ENCODE measurements at places on chromosomes 1 and 21.

DNA sequence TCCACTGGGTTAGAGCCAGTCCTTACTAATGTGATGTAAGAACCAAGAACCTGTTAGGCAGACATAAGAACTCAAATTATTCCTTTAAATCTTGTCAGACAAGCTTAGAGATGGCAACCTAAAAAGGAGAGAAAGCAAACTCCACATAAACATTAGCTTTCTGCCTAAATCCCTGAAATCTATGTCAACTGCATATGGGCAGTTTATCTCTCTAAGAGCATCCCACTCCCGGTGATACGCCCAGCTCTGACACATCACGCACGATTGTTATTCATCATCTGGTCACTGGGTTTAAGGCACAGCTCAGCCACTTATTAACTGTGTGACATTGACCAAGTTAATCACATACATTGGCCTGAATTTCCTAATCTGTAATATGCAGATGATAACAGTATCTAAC is 323.7 kb downstream of the HHIPL2 start:
- no peak for DNase-seq

GRCh38 chr1:28129150-28129549 is 40.7 kb upstream of the EYA3 start:
- DNase-seq, result no peak

DNA sequence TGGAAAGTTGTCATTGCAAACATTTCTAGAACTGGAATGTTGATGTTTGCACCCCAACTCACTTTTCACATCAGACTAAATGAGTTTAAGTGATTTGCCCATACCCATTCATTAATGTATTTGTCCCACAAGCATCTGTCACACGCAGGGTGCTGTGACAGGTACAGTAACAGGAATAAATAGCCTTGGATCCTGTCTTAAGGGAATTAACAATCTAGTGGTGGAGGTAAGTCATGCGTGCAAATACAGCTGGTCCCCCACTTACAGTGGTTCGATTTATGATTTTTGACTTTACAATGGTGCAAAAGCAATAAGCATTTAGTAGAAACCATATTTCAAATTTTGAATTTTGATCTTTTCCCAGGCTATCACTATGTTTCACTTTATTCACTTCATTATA is 17.5 kb upstream of the PRDM2 start:
- no peak for DNase-seq

DNA sequence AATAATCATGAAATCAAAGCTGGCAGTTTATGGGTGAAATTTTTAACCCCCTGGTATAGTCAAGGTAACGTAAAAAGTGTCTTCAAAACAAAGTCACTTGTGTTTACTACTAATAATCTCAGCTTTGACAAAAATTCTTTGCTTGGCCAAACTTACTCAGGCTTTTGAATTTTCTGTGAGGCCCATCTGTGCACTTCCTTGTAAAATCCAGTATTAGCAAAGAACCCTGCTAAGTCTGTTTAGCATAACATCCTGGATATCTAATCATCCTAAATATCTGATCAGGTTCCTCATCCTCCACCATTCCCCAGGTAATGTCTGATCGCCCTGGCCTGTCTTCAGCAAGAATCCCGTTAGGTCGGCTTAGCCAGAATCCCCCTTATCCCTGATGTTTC is 3.0 kb downstream of the LYST start:
- DNase-seq, result no peak

DNA sequence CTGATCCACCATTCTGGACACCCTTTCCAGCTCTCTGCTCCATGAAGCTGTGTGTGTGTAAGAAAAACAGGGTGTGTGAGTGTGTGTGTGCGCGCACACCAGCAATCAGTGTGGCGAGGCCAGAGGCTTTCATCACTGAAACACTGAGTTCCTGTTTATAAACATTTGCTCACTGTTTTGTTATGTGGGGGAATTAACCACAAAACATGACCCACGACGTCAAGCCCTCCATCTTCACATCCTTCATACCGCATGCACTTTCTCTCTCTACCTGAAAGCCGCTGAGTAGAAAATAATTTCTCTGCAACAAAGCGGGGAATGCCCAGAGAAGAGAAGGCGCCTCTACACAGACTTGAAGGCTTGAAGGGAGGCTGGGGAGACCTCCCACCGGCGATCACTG is 148.9 kb upstream of the IRF2BP2 start:
- DNase-seq, result no peak

DNA sequence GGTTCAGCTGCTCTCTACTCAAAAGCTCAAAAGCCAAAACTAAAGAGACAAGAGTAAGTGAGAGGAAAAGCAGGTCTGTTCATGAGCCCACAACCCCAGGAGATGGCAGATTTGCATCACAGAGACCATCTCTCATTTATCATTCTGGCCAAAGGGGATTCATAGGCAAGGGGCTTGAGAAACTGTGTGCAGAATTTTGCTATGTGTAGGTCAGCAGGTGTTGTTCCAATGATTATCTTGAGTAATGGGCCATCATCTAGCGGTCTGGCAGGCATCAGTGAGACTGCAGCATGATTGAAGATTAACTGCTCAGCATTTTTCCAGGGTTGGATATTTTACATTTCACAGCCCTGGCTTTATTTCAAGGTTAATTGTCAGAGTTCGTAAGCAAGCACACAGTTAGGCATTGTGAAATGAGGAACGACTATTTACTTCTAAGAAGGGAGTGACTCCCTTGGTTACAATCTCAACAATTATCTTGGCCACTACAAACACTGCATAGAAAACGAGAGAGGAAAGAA is 1204.6 kb upstream of the TMPRSS15 start:
- peak; percentile 6 for DNase-seq

DNA sequence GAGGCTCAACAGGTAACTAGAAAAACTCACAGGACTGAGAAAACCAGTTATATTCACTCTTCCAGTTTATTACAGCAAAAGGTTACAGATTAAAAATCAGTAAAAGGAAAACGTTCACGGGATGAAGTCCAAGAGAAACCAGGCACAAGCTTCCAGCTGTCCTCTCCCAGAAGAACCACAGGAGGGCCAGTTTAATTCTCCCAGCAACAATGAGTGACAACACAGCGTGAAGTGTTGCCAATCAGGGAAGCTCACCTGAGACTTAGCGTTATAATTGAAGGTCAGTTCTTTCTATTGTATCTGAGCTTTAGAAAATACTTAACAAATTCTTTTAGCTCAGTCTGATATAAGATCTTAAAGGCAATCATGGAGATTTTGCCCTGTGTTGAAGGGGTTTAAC is 65.2 kb upstream of the TNR start:
- DNase-seq, result no peak

DNA sequence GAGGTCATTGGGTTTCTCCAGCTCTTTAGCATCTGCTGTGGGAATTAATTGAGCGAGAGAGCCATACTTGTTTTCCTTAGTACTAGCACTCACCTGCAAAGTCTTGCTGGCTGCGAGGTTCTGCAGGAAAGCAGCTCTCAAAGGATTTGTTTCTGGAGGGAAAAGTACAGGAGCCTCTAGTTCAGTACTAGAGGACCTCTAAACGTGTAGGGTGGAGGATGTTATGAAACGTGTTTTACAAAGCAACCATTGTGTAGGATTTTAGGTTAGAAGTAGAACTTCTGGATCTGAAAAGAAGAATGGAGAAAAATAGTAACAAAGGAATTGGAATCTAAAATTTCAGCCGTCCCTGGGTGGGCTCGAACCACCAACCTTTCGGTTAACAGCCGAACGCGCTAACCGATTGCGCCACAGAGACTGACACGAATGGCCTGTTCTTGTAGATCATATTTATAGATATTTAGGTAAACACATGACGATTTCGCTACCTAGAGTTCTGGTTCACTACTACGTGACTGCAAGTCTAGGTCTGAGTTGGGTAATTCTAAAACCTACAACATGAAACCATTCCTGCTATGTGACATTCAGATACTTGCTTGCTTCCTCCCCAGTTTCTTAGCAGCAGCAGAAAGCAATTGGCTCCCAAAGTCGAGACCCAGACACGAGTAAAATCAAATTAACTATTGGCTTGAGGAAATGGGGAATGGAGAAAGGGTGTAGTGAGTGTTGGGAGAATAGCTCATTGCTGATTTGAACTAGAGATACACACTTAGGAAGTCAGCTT is 60.2 kb upstream of the CFAP126 start:
- no peak for DNase-seq

- DNase-seq, result no peak
Measured at GRCh38 chr1:3444298-3444697, 10.2 kb upstream of the ARHGEF16 start.

DNA sequence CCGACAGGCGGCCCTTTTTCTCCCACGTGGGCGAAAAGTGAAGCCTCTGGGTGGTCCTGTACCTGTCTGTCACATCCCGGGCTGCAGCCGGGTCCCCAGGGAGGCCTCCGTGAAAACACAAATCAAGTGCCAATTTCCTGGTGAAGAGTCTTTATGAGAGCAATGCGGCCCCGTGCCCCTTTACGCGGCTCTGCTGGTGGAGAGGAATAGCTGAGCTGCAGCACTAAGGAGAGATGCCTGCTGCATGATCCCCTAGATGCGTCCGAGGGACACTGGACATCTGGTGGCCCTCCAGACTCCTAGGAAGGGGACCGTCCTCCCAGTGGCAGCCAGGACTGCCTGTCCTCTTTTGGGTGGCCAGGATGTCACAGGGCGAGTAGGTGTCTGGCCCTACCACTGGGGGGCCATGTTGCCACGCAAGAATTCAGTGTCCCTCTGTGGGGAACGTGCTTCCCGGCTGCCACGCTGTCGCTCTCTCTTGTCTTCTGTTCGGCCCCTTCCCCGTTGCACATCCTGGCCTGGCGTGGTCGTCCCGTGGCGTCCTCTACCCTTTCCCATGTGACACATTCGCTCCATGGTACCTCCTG is 38.7 kb downstream of the COL18A1 start:
- DNase-seq, result no peak

GRCh38 chr1:187409341-187409740 is 580.6 kb downstream of the PLA2G4A start:
- DNase-seq, result no peak

- no peak for DNase-seq
Measured at GRCh38 chr21:30336596-30336995, 898 bp downstream of the KRTAP27-1 start.

- DNase-seq, result no peak
Measured at GRCh38 chr1:116431870-116432500, 58.9 kb downstream of the ATP1A1 start.

- DNase-seq, result no peak
Measured at GRCh38 chr1:84946631-84947030, 50.3 kb downstream of the MCOLN2 start.

DNA sequence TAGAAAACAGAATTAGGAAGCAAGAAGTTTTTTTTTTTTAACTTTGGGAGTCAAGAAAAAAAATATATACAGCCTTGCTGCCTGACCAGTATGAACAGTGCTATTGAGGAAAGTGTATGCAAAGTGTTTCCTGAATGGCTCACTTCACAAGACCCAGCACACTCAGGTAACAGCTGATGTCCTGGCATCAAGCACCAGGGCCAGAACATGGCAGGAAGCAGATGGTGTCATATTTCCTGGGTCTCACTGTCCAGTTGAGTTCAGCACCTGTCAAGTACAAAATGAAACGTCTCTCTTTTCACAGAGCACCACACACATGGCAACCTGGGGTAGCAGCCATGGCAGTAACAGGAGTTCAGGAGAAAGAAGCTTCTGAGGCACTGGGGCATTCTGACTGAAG is 372.3 kb downstream of the TTLL7 start:
- no peak for DNase-seq

DNA sequence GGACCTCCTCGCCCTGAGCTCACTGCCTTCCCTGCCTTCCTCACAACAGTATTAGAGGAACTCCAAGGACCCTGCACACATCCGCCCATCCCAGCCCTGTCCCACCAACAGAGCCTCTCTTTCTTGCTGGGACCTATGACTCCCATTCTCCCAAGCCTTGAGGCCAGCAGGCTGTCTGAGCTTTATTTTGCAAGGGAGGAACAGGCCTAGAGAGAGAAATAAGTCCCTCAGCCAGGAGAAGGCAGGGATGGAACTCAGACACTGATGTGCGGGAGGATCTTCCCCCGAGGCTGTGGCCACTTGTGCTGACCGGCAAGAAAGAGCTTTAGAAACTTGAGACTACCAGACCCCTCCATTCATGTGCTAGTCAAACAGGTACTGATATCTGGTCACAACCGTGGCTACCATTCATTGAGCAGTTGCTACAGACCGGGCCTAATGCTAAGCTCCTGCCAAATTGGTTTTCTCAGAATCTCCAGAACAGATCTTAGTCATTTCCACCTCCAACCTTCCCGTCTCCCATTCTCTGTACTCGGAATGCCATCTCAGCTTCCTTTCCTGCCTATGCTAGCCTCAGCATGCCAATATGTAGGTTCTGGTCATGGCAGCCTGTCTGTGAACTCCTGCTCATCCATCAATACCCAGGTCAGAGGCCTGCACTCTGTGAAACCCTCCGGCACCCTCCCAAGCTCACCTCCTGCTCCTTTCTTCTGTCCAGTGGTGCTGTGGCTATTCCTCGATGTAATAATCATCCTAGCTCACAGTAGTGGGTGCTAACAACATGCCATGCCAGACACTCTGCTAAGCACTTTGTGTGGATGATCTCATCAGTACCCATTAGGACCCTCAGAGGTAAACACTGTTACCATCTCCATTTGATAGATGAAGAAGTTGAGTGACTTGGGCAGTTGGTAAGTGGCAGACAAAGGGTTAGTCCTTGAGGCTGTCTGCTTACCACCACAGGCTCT is 3.8 kb downstream of the TMEM54 start:
- no peak for DNase-seq

DNA sequence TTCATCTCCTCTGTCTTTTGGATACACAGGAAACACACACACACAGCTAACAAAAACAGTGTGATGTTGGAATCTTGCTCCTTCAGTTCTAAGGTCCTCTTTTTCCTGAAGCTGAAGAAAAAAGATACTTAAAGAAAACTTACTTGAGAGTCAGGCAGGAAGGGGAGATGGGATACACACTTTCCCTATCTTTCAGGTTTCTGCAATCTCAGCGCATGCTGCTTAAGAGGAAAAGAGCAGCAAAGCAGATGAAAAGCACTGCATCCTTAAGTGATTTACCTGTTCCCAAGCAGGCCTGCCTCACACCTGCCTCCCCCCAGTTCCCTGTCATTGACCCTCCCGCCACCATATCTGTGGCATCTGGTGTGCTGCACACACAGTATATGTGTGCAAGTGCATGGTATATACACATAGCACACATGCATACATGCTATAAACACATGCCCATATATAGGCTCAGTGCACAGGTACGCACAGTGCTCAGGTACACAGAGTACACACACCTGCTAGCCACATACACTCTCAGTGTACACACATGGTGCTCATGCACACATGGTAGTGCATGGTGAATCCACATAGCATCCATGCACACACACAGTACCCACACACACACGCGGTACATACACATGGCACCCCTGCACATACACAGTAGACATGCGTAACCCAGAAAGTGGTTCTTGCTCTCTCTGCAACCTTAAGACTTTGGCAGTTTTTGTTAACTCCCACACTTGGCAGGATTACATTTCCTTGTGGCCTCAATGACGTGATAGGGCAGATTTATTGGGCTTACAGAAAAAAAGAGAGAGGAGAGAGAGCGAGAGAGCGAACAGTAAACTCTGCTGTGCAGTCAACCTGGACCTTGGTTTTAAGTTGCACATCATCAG is 166.9 kb downstream of the TOMM20 start:
- DNase-seq, result peak; percentile 49

GRCh38 chr1:40064797-40065499 is 24.4 kb downstream of the CAP1 start:
- DNase-seq, result peak; percentile 65
